ENCODE measurements at places on chromosomes 3 and 15.

GRCh38 chr15:89115547-89115946 is 27.3 kb downstream of the ABHD2 start:
- DNase-seq, result no peak

- DNase-seq, result peak; percentile 73
These were observed 1.3 kb upstream of the TRIM59 start for GRCh38 chr3:160450846-160451245.

DNA sequence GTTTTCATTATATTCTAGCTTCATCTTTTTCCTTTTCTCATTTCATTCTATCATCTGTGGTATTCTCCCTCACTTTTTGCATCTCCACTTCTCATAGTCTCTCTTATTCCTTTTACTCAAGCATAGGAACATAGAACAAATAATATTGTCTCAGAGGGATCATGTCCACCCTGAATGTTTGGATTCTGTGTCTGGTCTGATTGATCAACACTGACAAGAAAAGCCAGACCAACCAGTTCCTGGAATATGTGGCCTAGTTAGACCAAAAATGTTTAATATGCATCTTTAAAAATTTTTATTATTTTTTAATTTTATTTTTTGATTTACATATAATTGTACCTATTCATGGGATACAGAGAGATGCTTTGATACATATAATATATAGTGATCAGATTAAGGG is 212.0 kb upstream of the ALCAM start:
- DNase-seq, result no peak

DNA sequence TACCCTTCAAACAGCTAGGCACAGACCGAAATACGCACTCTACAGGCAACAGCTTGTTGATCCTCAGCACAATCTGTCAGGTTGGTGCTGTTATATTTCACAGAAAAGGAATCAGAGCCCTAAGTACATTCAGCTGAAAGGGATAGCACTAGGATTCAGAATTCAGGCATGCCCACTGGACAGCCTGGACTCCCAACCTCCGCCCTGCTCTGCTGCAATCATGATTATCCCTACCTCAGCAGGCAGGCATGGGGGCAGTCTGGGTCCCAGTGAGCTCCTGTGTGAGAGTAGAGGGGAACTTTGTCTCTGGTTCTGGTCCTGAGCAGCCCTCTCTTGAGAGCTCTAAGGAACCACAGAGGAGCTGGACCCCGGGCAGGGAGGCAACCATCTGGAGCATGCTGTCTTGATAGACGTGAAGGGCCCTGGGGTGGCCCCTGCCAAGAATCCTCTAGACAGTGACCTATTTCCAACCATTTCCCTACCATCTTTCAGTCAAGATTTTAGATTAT is 23.4 kb upstream of the NOX5 start:
- DNase-seq, result no peak

DNA sequence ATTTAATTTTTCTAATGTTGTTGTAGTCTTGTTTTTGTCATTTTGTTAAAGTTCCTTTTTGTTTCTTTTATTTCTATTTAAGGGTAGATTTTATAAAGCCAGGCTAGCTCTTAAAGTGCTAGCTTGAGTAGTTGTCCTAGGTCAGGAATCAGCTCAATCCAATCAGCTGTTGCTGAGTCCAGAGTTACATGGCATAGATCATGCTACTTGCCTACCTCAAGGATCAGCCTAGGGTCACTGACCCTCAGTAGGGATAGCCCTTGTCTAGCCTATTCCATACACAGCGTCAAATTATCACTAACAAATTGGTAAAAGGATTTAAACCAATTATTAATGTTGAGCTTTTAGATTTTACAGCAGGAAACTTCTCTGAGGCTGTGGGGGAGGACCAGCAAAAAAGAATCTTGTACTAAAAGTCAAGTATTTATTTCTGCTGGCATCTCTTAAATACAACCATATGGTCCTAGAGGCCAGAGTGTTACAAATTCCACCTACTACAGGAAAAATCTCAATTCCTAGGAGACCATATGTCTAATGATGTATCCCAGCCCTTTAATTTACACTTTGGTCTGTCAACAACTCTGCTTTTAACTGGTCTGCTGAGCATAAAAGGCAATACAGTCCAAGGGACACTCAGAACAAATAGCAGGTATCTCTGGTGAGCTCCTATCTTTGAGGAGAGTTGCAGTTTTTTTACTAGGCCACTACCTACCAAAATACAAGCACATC is 138.3 kb upstream of the PTPRG start:
- DNase-seq, result no peak

DNA sequence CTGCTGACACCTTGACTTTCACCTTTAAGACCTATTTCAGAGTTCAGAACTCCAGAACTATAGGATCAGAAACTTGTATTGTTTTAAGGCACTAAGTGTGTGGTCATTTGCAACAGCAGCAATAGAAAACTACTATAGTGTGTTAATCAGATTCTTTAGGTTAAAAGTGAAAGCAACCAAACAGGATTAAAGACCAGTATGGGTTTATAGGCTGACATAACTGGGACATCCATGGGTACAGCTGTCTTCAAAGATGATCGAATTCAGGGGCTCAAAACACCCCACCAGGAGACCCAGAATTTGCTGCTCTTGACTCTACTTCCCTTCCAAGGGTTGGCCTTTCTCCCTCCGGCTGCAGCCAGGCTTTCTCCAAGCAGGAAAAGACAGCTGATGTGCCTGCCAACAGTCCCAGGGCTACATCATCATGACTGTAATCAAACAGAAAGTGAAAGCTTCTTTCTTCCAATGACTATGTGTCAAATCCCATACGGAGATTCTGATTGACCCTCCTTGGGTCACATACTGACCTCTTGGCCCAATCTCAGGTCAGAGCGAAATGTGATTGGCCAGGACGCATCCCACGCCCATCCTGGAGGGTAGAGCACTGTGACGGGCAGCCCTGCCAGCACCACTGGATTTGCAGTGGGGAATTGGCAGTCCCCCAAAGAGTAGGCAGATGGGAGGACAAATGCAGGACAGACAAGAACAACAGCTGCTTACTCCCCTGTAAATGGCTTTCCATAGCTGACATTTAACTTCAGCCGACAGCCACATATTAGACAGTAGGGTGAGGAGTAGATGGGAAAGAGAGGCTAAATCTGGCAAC is 51.4 kb upstream of the RNF7 start:
- DNase-seq, result peak; percentile 37

GRCh38 chr3:76551739-76552138 is 488.2 kb upstream of the ROBO2 start:
- DNase-seq, result no peak

DNA sequence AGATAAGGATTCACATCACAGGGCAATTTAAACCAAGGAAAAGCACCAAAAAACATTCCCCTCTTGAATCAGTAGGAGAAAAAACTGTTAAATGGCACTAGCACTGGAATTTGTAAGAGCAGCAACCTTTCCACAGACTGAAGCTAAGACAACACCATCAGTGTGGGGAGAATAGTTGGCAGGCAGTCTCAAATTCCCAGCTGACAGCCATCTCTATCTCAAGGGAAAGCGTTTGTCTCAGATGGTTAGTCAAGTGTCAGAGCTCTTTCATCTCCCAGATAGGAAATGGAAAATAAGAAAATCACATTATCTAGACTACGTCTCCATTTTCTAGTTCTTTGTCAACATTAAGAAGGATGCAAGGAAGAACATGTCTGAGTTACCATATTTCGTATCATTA is 228.7 kb downstream of the WDR72 start:
- no peak for DNase-seq

GRCh38 chr3:126992216-126992615 is 9.3 kb downstream of the PLXNA1 start:
- DNase-seq, result no peak

DNA sequence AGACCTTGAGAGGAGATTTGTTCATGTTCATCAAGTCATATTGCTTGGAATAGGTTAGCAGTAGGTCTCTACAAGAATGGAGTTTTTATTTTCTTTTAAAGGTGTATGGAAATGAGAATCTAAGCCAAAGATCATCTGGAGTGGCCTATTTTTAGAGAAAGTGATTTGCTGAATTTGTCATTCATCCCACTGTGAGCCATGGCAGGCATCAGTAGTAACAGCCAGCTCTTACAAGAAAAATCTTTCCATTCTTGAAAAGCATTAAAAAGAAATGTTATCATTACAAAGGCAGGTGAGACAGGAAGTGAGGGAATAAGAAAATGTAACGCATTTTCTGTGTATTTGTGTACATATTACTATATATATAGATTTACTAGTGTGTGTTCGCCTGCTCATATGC is 29.6 kb downstream of the STAC start:
- DNase-seq, result no peak

DNA sequence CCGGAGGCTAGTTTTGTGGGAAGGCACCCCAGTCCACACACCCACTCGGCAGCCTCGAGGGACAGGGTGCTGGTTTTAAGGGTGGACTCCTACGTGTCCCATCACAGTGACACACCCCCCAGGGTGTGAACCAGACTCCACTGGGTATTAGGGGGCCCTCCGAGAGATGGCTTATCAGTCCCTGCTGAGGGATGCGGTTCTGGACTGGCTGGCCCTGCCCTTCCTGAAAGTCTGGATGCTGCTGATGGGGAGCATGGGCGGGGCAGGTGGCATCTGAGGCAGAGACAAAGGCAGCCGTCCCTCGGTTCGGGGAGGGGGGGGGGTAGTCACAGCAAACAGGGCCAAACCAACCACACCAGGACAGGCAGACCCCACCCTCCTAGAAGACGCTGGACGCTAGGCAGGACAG is 939 bp upstream of the ULK3 start:
- DNase-seq, result no peak
